ENCODE measurements at places on chromosomes 5 and 9.

GRCh38 chr9:98199388-98200033 is 7.1 kb upstream of the CORO2A start:
- DNase-seq = no peak

GRCh38 chr5:66122379-66123034 is 21.6 kb upstream of the SREK1 start:
- DNase-seq = no peak

- no peak for DNase-seq
These were observed 1.2 kb upstream of the BTF3 start for GRCh38 chr5:73496984-73497457.

GRCh38 chr9:127936347-127936852 is 1.3 kb downstream of the DPM2 start:
- DNase-seq = no peak

DNA sequence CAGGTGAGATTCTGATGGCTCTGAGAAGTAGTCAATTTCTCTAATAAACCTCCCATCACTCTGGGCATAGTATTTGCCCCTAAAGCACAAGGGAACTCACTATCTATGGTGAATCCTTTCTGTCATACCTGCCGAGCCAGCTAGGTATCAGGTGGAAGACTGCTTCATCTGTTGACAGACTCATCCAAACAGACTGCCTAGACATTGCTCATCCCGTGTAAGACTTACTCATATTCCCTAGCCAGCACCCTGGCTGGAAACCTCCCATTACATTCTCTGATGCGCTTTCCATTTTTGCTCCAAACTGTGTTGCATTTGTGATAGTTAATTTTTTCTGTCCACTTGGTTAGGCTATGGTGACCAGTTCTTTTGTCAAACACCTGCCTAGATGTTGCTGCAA is 595.9 kb downstream of the DNAH5 start:
- DNase-seq = no peak

DNA sequence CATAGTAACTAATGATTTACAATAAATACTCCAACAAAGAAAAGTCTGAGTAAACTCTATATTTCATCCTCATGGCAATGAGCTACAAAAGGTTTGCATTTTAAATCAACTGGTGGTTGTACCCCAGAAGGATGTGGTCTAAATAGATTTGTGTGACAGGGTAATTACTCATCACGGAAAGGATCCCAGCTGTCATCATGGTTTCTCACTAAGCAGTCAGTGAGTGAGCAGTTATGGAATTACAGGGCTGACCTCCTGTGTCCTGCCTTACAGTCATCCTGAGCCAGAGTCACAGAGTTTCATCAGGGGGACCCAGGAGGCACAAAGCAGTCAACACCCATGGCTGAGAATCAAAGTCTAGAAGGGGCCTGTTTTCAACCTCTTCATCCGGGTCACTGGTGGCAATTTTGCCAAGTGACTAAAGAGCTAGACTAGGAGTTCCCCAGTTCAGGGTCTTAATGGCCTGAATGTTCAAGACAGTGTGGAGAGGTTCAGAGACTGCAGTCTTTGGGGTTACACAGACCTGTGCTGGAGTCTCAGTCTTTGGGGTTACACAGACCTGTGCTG is 210.7 kb upstream of the SLC24A2 start:
- DNase-seq = no peak

GRCh38 chr9:83270116-83270515 is 207.2 kb upstream of the RASEF start:
- no peak for DNase-seq

DNA sequence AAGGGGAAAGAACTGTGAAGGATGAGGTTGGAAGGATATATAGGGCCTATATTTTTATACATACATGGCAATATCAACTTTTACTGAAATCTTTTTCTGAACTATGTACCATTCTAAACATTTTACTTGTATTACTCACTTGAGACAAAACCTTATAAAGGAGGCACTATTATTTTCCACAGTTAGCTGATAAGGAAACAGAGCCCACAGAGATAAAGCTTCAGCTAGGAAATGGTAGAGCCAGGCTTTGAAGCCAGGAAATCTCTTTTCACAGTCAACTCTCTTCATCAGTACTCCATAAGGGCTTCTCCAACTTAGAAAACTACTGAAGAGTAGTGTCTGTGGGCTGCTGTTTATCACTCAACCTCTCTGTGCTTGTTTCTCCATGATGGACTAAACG is 613.7 kb downstream of the PRELID2 start:
- no peak for DNase-seq

GRCh38 chr5:122078116-122079110 is at the start of gene LOX:
Gene LOX, minus strand, starts transcription at chr5:122078259. Its CDS starts 274 bp downstream, at chr5:122077985.
- DNase-seq = no peak

GRCh38 chr5:122306461-122306860 is 5.6 kb upstream of the SNCAIP start:
- DNase-seq = no peak

DNA sequence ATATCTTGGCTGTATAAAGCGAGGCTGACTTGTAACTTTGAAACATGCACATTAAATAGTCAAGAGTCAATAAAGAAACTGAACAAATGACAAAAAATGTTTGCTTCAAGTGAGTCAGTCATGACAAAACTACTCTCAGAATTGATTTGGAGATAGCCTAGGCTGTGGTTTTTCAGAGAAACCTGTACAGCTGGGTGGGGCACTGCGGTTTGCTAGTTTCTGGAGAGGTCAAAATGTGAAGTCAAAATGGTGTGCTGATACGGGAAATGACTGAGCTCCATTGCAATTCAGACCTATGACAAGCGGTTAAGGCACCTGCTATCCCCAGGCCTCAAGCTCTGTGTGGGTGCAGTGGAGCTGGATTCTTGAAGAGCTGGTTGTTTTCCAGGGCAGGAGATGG is 10.3 kb upstream of the CD180 start:
- peak; percentile 73 for DNase-seq

DNA sequence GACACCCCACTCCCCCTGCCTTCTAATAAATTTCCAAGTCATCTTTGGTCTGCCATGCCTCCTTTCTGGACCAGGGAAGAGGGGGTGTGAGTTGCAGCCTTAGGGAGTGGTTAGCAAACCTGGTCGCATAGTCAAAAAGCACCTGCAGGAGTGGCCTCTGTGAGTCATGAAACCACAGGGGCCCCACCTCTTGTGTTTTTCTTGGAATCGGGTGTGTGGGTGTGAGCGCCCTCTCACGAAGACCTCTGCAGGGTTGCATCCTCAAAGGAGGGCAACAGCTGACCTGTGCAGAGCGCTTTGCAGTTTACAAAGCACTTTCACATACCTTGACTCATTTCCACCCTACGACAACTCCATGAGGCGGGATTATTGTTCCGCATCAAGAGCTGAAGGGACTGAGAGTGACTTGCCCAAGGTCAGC is 36.8 kb upstream of the TEX48 start:
- peak; percentile 14 for DNase-seq

- DNase-seq = no peak
These were observed 345.7 kb downstream of the DEPDC1B start for GRCh38 chr5:60354311-60354710.

- no peak for DNase-seq
These were observed 5.7 kb upstream of the LARP1 start for GRCh38 chr5:154749491-154749890.

- DNase-seq = no peak
These were observed 252.0 kb upstream of the GAS1 start for GRCh38 chr9:87199278-87199677.

- no peak for DNase-seq
These were observed 31.3 kb downstream of the ANKRA2 start for GRCh38 chr5:73534011-73534644.

GRCh38 chr9:21890696-21891095 is 88.3 kb downstream of the MTAP start:
- DNase-seq = no peak

GRCh38 chr5:155081618-155082017 is 68.1 kb downstream of the KIF4B start:
- DNase-seq = no peak
